ENCODE measurements at places on chromosomes 7 and 10.

DNA sequence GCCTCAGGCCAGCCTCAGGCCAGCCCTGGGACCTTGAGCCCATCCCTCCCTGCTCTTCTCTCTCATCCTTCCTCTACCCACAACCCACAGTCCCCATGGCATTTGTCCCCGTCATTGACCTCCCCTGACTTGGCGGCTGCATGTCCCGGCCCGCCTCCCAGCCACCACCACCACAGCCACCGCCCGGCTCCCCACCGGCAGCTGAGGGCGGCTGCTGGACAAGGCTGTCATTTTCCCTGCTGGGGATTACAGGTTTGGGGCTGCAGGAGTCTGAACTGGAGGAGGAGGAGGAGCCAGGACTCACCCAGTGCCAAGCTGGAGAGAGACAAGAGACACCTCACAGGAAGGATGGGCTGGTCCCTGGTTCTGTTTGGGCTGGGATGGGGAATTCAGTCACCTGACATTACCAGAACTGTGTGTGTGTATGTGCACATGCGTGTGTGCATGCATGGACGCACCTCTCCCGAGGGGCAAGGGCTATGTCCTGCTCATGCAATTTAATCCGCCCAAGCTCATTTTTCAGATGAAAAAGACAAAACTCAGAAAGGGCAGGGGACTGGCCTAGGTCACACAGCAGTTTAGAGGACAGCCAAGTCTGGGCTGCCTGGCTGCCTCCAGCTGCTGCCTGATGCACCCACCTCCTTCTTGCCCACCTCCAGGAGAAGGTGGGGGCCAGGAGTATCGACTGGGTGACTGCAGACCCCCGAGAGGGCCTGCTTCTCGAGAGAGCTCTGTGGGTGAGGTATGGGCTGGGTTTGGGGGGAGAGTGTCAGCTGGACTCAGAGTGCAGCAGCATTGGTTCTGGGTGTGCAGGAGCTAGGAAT, 113.1 kb downstream of the ZMIZ1 start:
- no peak for DNase-seq

DNA sequence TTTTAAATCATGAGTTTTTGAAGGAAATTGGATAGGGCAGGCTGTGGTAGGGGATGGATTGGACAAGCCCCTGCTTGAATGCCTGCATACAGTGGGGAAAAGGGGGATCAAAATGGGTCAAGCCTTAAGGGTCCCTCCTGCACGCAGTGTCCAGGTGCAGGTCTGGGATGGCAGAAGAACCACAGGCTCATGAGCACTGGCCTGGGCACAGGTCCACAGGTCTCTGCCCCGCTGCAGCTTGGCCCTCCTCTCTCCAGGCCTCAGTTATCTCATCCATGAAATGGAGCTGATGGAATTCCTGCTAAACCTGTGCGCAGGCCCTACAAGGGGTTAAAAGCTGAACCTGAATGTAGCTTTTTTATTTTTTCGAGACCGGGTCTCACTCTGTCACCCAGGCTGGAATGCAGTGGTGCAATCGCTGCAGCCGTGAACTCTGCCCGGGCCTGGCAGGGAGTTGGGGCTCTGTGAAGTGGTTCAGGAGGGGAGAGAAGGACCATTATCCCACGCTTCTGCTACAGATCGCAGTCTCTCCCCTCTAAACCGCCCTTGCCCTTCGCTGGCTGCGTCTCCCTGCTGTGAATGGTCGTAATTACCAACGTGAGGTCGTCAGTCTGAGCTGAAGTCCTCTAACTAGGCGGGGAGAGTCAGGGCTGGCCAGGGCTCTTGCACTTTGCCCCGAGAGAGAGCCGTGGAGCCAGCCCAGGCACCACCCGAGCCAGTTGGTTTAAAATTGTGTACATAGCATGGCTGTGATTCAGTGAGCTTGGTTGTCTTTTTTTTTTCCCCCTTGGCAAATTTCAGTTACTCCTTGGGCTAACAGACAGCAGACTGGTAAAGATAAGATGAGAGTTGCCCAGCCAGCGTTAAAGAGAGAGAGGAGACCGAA, 77.5 kb upstream of the GTF2I start:
- no peak for DNase-seq

DNA sequence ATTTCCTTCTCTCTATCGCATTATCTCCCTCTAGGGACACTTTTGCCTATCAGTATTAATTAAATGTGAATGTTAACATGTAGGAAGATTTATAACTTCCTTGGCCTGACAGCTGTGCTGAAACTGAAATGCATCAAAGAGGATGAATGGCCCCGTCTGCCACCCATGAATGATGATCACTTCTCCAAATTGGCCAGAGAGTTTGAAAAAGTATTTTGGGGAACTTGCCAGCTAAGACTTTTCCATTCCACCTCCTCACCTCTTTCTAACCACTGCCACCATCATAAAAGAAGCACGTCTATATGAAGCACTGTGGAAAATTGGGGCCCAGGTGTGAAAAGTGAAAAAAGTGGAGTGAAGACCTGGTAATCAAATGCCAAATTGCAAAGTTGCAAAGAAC, 25.4 kb upstream of the ST8SIA6 start:
- no peak for DNase-seq

GRCh38 chr7:131908714-131909113, 352.3 kb upstream of the PODXL start:
- no peak for DNase-seq

DNA sequence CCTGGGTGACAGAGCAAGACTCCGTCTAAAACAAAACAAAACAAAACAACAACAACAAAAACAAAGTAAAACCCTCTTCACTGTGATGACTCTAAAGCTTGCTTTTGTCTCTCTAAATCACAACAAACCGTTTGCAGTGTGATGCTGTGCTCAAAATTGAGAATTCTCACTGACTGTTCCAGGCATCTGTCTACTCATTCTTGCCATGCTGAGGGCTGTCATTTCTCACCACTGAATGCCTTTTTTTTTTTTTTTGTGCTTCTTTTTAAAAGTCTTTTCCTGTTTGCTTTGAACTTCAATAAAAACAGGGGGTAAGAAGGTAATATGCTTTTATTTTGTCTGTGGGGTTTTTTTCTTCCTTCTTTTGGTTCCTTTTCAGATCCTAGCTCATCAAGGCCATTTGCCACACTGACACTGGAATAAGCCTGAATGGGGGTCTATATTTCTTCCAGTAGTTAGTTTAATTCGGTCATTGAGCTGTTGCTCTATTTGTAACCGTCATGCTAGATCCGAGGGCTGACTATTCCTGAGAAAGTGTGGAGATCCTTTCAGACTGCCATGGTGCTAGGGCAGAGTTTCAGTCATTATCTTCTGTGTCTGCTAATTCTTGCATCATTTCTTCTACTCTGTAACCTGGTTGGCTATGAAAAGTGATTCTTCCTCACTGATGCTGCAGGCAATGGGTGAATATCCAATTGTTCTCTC, 10.6 kb downstream of the FAS start:
- DNase-seq: no peak

DNA sequence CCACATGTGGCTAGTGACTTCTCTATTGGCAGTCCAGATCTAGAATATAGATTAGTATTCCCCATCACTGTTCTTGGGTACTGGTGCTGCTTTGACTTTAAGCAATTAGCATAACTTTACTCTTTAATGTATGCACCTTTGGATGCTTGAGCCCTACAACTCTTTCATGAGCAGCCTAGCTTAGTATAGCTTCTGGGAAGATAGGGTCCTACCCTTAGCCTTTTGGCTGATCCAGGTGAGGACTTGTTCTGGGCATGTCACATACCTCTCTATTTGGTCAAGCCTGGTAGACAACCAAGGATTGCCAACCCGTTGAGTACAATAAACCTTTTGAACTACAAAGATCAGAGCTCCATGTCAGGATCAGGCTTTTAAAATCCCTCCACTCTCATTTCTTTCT, 17.7 kb downstream of the PCGF5 start:
- no peak for DNase-seq

DNA sequence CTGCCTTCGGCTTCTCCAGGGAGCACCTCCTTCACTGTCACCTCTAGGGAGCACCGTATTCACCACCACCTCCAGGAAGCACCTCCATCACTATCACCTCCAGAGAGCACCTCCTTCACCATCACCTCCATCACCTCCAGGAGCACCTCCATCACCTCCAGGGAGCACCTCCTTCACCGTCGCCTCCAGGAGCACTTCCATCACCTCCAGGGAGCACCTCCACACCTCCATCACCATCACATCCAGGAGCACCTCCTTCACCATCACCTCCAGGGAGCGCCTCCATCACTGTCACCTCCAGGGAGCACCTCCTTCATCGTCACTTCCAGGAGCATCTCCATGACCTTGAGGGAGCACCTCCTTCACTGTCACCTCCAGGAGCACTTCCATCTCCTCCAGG, 102.3 kb downstream of the DNAJB6 start:
- DNase-seq: no peak

DNA sequence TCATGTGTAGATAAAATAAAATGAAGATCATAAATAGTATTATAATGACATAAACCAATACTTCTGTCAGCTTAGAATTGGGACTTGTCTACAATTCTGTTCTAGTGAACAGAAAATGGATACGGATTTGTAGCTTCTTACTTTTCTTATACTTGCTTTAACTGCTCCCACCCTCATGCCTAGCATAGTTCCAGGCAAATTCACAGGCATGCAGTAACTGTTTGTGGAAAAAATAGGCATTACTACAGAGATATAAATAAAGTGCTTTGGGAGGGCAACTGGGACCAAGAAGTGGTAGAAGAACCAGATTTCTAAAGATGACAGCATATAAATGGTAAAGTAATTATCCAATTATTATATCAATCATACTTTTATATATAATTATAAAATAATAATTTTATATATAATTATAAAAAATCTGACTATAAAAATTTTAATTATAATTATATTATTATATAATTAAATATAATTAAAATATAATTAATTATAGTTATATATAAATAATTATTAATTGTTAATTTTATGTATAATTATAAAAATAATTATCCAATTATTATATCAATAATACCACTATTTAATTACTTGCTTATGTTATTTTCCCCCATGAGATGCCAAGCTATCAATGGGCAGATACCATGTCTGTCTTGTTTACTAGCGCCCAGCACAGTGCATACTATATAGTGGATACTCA, 144.1 kb downstream of the NOC3L start:
- no peak for DNase-seq

DNA sequence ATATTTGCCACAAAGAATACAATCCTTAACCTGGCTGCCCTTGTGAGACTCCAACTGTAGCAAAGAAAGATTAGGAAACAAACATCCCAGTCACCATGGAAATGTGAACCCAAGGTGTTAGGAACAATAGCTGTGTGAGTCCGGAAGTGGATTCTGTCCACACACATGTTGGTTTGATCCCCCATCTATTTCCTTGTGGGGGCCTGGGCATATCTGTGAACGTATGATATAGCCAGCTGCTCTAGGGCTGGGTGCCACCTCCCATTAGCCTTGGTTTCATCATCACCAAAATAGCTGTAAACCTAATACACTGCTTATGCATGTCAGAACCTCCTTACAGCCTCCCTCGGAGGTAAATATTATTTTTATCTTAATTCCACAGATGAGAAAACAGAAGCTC, 26.4 kb downstream of the GRK5 start:
- no peak for DNase-seq

- DNase-seq: no peak
These were observed 563.0 kb upstream of the SEMA3D start for GRCh38 chr7:85749696-85750453.
